ENCODE measurements at places on chromosomes 13 and 19.

DNA sequence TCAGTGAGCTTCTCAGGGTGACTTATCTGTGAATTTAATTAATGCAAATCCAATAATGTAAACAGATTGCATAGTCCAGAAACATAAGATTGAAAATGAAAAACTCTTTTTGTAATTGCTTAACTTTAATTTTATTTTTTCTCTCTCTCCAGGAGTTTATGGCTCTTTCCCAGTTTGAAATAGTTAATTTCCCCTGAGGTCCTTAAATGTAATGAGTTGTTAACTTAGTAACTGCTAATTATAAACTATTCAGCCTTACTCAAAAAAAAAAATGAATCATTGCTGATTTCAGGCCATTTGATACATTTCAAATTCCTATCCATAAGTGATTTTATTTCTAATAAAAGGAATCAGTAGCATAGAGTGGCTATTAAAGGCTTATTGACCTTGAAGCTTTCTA, 84.1 kb upstream of the TRPC4 start:
- no peak for DNase-seq

DNA sequence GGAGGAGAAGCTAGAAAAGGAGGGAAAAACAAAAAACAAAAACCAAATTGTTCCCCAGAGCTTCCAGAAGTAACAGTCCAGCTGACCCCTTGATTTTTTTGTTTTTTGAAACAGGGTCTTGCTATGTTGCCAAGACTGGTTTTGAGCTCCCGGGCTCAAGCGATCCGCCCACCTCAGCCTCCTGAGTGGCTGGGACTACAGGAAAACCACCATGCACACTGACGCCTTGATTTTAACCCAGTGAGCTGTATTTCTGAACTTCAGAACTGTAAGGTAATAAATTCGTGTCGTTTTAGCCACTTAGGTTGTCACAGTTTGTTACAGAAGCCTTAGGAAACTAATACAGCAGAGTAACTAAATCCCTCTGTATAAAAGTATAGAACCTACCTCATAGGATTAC, 1.1 kb upstream of the NEK3 start:
- DNase-seq = no peak

- DNase-seq = no peak
Observed at GRCh38 chr13:99690426-99691174, 189.3 kb downstream of the TM9SF2 start.

DNA sequence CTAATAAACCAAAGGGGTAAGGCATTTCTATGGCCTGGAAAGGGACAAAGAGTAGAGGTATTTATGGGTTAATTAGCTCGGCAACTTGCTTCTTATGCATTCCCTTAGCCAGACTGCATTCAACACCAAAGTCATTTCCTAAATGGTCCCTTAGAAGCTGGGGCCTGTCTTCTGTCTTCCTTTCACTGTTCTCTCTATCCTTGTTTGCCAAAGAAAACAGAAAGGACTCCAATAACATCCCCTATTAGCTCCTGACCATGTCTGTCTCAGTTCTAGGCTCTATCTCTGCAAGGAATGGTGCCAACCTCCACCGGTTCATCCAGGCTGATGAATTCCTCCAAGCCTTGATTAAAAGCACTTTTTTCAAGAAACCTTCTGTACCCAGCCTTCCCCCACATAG, 123.5 kb downstream of the KCTD12 start:
- DNase-seq = no peak

DNA sequence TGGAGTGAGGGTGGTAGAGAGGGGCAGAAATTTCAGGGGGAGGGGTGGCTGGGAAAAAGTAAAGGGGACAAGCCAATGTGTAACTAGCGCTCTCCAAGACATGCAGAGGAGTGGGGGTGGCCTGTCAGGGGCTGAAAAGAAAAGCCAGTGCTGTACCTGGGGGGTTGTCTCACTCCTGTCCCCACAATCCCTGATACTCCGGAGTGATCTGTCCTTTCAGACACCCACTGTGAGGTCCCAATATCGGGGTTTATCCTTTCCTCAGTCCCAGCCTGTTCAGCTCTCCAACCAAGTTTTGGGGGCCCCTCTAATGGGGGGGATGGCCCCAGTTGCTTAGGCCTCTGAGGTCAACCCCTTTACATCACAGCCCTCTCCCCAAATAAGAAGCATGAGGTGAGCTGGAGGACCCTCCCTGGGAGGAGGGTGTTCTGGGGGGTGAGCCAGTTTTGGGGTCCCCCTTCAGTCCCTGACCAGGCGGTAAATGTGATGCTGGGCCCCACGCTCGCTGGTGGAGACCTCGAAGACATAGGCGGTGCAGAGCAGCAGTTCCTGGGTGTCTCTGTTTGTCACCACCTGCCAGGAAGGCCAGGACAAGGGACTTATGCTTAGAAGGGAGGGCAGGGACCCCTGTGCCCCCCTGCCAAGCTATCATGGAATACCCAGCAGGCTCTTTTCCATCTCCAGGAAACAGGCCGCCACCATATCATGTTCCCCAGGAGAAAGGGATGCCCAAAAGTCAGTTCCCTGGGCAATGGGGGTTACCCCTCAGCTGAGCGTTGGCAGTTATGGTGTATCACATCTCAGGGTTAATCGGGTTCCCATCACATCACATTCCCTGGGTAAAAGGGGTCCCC, 5.9 kb downstream of the CD37 start:
- no peak for DNase-seq

DNA sequence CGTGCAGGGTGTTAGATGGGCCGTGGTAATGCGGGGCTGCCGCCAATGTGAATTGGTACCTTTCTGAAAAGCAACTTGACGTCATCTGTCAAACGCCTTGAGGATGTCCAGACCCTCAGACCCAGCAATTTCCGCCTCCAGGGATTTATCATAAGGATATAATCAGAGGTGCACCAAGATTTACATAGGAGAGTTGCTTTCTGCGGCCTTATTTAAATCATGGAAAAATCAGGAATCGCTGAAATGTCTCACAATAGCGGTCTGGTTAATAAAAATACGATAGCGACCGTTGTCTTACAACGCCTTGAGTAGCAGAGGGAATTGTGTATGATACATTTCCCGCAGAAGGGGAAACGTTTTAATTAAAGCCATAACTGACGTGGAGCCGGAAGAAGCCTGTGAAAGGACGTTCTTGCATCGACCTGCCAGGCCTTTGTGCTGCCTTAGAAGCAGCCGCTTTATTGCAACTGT, 32.3 kb upstream of the NDUFS7 start:
- DNase-seq = no peak

GRCh38 chr13:62626771-62627170, 1211.1 kb upstream of the PCDH20 start:
- DNase-seq = no peak
